A549 treated with ZK216348 at 1 μM for 4 hours (cell line): ENCODE measurements at places on chromosomes 3 and 15. TPM values are rescaled to one million over a fixed set of nuclear protein-coding genes. Genes with fewer than 3 reads are reported as not detected.

DZIP1L gene
- 6.6 to 11.4 TPM (median 8.4 TPM) in 5 replicates for total RNA-seq

ASB14 gene
- not detected in 5 replicates for total RNA-seq

SLCO2A1 gene
- total RNA-seq = 0.02 to 0.22 TPM (median 0.06 TPM) in 4 of 5 replicates, not detected in the other

ERICH6 gene
- total RNA-seq = not detected in 5 replicates

SLC22A14 gene
- 0.09 TPM in 2 of 5 replicates, not detected in the others for total RNA-seq

HRH1 gene
- 6.8 to 8.4 TPM (median 7.8 TPM) in 5 replicates for total RNA-seq

VGLL3 gene
- 4.4 to 15.5 TPM (median 8.1 TPM) in 5 replicates for total RNA-seq

PIERCE2 gene
- total RNA-seq = 1.9 to 5.6 TPM (median 3.7 TPM) in 5 replicates

PGBD4 gene
- 1.1 to 1.8 TPM (median 1.6 TPM) in 5 replicates for total RNA-seq

CFAP92 gene
- total RNA-seq = 0.11 TPM in 1 of 5 replicates, not detected in the others

ADAMTS7 gene
- total RNA-seq = 3.0 to 9.7 TPM (median 7.5 TPM) in 5 replicates

CD200R1 gene
- total RNA-seq = 0.06 to 0.07 TPM in 2 of 5 replicates, not detected in the others

SLC6A1 gene
- total RNA-seq = not detected in 5 replicates

RASGRP1 gene
- 0.24 to 0.42 TPM (median 0.35 TPM) in 5 replicates for total RNA-seq

STRA6 gene
- 39.9 to 95.5 TPM (median 71.4 TPM) in 5 replicates for total RNA-seq

GRM2 gene
- total RNA-seq = 0.07 to 0.24 TPM (median 0.08 TPM) in 3 of 5 replicates, not detected in the others

PTX3 gene
- total RNA-seq = 0.61 to 1.2 TPM (median 1.0 TPM) in 5 replicates

CLRN1 gene
- not detected in 5 replicates for total RNA-seq

UQCC5 gene
- total RNA-seq = 43.4 to 69.8 TPM (median 59.8 TPM) in 5 replicates

CYP1A2 gene
- total RNA-seq = not detected in 5 replicates

PLSCR4 gene
- 4.3 to 9.1 TPM (median 6.7 TPM) in 5 replicates for total RNA-seq

KBTBD12 gene
- not detected in 5 replicates for total RNA-seq

TIGIT gene
- not detected in 5 replicates for total RNA-seq

ARHGAP31 gene
- total RNA-seq = 0.81 to 1.7 TPM (median 1.2 TPM) in 5 replicates

ATP13A5 gene
- not detected in 5 replicates for total RNA-seq

ANAPC13 gene
- 39.9 to 61.5 TPM (median 45.2 TPM) in 5 replicates for total RNA-seq

SLC12A8 gene
- 0.89 to 1.6 TPM (median 1.3 TPM) in 5 replicates for total RNA-seq

GRAMD1C gene
- total RNA-seq = 0.23 to 2.3 TPM (median 0.54 TPM) in 5 replicates

CCRL2 gene
- total RNA-seq = 0.14 to 0.42 TPM (median 0.16 TPM) in 3 of 5 replicates, not detected in the others

ARPP21 gene
- 0.07 to 0.13 TPM (median 0.07 TPM) in 3 of 5 replicates, not detected in the others for total RNA-seq

PPP2R3A gene
- total RNA-seq = 2.0 to 3.6 TPM (median 2.0 TPM) in 5 replicates

CPB1 gene
- not detected in 5 replicates for total RNA-seq

PLSCR5 gene
- not detected in 5 replicates for total RNA-seq

INSYN1 gene
- 0.61 to 2.2 TPM (median 1.6 TPM) in 5 replicates for total RNA-seq

PLA2G4E gene
- not detected in 5 replicates for total RNA-seq

DAPK2 gene
- 2.8 to 4.9 TPM (median 4.2 TPM) in 5 replicates for total RNA-seq

C3orf62 gene
- total RNA-seq = 1.7 to 2.6 TPM (median 2.0 TPM) in 5 replicates

A4GNT gene
- not detected in 5 replicates for total RNA-seq

PLSCR2 gene
- total RNA-seq = not detected in 5 replicates

LEKR1 gene
- total RNA-seq = 0.29 to 1.0 TPM (median 0.56 TPM) in 5 replicates

LCTL gene
- total RNA-seq = not detected in 5 replicates

INKA1 gene
- total RNA-seq = 1.1 to 3.0 TPM (median 2.3 TPM) in 5 replicates
